ENCODE measurements at places on chromosomes 12 and 14.

DNA sequence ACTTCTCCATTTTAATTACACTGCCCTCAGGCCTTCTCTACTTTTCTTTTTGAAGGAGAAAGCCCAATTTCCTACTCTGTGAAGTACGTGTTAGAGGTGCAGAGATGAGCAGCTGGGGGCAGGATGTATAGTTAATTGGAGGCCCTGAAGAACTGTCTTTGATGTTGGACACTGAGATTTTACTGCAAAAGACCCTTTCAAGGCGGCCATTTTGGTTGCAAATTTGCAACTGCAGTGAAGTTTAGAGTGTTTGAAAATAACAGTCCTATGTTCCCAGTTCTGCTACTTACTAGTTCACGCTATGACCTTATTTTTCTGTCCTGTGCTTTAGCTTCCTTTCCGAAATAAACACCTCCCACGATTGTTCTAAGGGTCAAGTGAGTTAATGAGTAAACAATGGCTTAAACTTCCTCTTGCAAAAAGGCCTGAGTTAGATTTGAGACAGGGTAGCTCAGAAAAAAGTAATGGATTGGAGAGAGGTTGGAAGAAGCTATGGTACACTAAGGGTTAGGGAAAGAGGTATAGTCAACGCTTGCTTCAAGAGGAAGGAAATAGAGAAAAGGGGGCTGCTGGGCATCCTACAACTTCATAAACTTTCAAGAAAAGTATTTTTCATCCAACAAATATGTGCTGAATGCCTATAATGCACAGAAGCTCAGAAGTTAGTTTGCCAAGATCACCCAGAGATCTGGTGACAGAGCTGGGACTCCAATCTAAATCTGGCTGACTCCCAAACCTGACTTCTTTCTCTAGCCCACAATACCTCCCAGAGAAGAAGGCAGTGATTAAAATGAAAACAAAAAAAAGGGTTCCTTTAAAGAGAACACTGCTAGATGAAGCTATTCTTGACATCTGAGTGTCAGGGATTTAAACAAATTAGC lies 26.4 kb upstream of the DICER1 start:
- DNase-seq: no peak

DNA sequence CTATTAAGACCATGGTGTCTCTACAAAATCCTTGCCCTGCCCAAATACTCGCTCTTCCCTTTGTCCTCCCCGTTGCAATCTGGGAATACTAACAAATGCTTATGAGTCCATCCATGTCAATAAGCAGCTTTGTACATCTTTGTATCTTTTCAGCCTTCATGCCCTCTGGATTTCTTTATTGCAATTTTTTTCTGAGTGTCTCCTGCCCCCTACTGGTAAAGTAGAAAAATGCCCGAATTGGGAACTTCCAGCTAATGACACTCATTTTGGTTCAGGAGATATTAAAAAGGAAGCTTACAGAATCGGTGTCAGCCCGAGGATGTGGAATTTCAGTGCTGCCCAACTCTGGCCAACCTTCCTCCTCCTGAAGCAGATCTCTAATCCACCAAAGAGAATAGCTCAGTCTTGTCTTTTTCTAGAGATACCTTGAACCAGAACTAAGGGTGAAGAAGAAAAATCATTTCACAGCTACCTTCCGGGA lies 46.0 kb downstream of the SH2B3 start:
- no peak for DNase-seq

GRCh38 chr14:61379639-61380184 lies 58.3 kb downstream of the PRKCH start:
- DNase-seq: no peak

DNA sequence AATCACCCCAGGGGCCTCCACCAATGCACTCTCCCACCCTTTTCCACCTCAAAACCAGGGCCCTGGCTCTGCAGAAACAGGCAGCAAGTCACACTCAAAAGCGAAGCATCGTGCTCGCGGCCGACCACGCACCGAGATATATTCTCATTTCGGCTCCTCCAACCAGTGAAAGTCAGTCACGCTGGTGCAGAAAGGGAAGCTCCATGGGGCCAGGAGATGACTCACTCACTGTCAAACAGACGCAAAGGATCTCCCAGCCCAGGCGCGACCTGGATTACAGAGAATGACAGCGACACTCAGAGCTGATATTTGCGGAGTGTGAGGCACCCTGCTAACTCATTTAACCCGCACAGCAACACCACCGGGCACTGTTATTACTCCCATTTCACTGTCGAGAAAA lies 173.6 kb downstream of the CALM1 start:
- no peak for DNase-seq

- no peak for DNase-seq
Observed at GRCh38 chr12:71548893-71549292, 109.3 kb downstream of the LGR5 start.

DNA sequence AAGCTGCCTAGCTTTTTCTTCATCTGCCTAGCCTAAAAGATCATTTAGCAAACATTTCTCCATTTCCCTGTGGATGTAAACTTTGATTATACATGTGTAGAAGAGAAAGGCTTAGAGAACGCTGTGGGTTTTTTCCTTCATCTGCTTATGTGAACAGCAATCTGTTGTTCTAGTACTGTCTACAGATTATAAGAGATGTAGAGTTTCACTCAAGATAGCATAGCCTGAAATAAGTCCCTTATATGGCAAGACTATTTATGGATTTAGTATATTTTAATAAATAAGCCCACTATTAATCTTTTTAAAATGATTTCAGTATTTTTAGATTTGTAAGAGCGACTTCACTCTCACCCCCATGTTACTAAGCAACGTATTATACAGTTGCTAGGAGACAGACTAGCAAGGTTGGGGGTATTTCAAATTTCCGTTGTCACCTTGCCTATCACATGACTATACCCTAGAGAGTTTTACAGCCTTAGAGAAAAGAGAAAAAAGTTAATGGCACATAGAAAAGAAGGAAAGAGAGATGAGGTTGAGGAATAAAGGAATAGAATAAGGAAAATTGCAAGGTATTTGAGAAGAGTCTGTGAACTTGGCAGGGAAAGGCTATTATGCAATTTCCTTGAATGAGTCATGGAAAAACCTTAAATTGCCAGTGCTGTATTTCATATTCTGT lies 12.2 kb upstream of the TUBA1A start:
- DNase-seq: no peak

GRCh38 chr12:104122298-104122697 lies 15.7 kb downstream of the NFYB start:
- no peak for DNase-seq

- DNase-seq: no peak
Observed at GRCh38 chr12:97713270-97713669, 250.7 kb downstream of the RMST start.
